NCI-H2081 (cell line): ENCODE measurements at places on chromosomes 16 and 17.

- DNase-seq, result no peak
Measured at GRCh38 chr16:11014136-11014535, 69.8 kb downstream of the CLEC16A start.

DNA sequence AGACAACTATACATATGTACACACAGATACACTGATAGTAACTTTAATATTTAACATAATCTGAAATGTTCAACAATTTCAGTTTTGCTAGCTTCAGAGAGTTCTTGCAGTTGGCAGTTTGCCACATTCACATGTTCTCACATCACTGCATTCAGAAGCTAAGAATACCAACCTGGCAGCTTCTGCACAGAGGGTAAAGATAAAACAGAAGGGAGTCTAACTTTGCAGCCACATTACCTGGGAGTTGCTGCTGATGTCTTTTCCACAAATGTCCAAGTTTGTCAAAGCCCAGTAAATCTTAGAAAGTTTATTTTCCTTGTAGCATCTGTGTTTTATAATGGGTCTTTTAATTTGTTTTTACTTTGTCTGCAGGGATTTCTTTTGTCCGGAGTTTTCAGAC lies 332.0 kb downstream of the BCAS3 start:
- no peak for DNase-seq

DNA sequence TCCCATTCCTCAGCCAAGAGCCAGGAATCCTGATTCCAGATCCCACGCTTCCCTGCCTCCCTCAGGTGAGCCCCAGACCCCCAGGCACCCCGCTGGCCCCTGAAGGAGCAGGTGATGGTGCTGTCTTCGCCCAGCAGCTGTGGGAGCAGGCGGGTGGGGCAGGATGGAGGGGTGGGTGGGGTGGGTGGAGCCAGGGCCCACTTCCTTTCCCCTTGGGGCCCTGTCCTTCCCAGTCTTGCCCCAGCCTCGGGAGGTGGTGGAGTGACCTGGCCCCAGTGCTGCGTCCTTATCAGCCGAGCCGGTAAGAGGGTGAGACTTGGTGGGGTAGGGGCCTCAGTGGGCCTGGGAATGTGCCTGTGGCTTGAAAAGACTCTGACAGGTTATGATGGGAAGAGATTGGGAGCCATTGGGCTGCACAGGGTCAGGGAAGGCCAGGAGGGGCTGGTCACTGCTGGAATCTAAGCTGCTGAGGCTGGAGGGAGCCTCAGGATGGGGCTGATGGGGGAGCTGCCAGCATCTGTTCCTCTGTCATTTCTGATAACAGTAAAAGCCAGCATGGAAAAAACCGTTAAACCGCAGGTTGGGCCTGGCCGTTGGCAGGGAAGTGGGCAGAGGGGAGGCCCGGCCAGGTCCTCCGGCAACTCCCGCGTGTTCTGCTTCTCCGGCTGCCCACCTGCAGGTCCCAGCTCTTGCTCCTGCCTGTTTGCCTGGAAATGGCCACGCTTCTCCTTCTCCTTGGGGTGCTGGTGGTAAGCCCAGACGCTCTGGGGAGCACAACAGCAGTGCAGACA lies at the start of gene SPN:
Gene SPN, plus strand, starts transcription at position 232 of the 791 bp plus-strand sequence. Its CDS starts 482 bp downstream, at position 714.
- no peak for DNase-seq

DNA sequence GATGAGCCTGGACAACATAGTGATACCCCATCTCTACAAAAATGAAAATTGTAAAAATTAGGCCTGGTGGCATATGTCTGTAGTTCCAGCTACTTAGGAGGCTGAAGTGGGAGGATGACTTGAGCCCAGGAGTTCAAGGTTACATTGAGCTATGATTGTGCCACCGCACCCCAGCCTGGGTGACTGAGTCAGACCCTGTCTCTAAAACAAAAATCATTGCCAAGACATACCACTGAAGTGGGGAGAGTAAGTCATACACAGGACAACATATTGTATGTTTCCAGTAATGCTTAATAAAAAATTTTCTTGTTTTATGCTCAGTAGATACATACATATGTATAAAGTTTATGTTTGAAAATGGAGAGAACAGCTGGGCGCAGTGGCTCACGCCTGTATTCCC lies 39.2 kb downstream of the NDE1 start:
- DNase-seq, result no peak

- DNase-seq, result no peak
Measured at GRCh38 chr16:31108794-31109558, 790 bp downstream of the BCKDK start.

DNA sequence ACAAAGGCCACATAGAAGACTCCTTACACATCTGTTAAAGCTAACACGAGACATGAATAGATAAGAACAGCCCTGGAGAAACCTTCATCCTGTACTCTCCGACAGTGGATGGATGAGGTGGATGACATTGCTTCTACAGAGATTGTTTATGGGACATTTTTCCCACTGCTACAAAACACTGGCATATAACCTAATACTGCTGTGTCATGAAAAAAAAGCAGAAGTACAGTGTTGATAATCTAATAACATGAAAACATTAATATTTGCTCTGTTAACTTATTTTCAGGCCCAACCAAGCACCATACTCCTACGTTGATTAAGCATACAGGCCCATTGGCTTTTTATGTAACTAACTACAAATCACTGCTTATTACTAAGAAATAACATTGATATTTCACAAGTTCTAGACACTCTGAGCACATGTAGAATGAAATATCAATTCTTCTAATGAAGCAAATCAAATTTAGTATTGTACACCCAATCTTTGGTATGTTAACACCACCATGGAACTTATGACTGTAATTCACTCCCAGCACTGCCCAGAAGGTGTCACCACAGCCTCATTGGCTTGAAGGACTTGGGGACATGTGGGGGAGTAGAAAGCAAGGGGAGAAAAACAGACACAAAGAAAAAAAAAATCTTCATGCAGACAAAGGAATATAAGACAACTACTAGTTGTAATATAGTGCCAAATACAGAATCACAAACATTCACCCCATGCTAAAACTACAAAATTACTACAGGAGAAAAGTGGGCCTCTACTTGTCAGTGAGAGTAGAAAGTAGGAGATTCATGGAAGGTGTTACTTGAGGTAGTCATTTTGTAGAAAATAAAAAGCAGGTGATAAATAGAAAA lies 330.0 kb upstream of the PMFBP1 start:
- DNase-seq, result peak; percentile 59

GRCh38 chr16:13886608-13887007 lies 33.3 kb upstream of the ERCC4 start:
- no peak for DNase-seq

DNA sequence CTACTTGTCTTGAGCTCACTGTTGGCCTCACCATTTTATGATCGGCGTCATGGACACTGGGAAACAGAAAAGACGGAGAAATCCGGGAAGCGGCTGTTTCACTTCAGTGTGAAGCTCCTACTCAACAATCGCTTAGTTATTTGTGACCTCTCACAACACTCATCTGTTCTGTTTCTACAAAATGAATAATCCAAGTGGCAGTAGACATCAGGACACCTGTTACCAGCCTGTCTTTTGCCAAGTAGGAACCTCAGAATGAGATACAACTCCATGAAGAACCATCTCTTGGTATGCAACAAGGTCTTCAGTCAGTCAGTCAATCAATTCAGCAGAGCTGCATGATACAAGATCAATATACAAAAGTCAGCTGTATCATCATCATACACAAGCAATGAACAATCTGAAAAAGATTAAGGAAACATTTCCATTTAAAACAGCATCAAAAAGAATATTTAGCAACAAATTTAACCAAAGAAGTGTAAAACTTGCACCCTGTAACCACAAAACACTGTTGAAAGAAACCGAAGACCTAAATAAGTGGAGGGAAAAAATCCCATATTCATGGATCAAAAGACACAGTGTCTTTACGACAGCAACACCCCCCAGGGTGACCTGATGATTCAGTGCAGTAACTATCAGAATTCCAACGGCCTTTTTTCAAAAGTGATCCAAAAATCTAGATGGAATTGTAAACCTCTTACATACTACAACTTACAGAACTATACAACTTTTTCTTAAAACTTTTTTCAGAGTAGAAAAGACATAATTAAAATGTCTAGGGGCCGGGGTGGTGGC lies 63.4 kb downstream of the ANKRD11 start:
- DNase-seq, result no peak

- DNase-seq, result peak; percentile 46
Measured at GRCh38 chr16:79598348-79599181, 2.0 kb downstream of the MAF start.

DNA sequence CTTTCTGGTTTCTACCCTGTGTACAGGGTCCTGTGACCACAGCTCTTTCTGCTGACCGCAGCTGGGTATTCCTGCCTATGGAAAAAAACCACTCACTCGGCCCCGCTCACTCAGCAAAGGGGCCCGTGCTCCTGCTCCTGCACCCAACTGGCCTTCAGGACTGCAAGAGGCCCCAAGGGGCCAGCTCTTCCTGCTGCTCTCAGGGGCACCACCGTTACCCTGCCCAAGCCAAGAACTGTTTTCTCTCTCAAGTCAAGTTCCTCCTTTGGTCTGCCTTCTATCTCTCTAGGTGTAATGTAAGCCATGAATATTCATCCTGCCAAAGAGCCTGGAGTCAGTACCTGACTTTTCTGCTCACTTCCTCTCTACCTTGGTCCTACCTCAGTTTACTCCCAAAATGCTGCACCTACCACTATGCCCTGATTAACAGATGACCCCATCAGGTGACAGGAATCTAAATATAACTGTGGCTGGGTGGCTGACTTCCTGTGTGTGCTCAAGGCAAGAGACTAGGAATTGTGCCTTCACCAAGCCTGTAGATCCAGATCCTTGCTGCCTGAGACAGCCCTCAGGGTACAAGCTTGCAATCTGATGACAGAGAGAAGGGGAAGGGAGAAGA lies 20.4 kb upstream of the SCIMP start:
- DNase-seq, result no peak

DNA sequence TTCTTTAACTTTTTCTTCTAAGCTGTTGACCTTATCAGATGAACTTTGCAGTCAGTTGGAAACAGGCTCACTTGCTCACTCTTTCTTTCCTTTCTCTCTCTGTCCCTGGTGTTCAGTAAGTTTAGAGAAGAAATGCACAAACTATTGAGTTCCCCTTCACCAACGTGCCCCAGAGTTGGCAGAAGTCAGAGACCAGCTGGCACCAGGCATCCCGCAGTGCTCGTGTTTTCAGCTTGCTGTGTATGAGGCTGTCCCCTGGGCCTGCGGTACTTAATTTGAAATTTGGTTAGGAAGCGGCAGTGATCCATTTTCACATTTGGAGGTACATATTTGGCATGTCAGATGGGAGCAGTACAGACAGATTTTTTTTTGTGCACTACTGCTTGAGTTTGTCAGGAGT lies 258.6 kb downstream of the SNX29 start:
- DNase-seq, result no peak

DNA sequence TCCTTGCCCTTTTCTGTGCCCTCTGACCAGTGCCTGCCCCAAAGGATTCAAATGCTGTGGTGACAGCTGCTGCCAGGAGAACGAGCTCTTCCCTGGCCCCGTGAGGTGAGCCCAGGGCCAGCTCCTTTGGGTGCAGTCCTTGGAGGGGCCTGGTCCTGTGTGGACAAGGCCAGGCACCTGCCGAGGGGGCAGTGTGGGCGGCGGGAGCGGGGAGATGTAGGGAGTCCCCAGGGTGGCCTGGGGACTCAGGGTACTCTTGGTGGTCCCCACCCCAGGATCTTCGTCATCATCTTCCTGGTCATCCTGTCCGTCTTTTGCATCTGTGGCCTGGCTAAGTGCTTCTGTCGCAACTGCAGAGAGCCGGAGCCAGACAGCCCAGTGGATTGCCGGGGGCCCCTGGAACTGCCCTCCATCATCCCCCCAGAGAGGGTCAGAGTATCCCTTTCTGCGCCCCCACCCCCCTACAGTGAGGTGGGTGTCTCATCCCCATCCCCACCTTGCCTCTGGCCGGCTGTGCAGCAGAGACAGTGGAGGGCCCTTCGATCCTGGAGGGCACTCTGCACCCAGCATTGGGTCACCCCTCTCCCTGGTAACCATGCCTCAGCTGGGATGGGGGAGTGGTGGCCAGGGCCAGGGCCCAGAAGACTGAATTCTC lies 4.4 kb downstream of the TMEM92 start:
- no peak for DNase-seq

- no peak for DNase-seq
Measured at GRCh38 chr16:14304891-14305460, 233.9 kb downstream of the MRTFB start.
